Activated naive CD4-positive, alpha-beta T cell (primary cell): ENCODE measurements at places on chromosomes 2 and 18.

GRCh38 chr18:13452388-13452811 is 233.8 kb downstream of the LDLRAD4 start:
- no peak for DNase-seq

GRCh38 chr2:68352651-68353391 is 12.3 kb upstream of the PLEK start:
- DNase-seq, result no peak

DNA sequence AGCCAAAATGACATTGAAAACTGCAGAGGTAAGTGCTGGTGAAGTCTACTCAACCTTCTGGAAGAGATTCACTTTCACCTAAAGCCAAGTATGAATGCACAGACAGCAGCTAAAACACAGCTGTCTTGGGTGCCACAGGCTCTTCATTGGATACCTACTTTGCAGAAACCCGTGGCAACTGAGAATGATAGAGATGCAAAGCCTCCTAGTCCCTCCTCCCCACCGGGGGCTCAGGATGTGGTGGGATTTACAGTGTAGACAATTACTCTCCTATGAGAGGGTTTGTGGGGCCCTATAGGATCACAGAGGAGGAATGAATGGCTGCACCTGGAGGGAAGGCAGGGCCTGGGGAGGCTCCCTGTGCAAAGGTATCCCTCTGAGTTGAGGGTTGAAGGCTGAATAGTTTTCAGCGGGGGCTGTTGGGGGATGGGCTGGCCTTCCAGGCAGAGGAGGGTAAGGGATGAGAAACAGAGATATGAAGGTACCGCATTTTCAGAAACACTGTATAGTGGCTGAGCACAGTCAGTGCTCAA is 131.6 kb downstream of the RNF144A start:
- DNase-seq, result no peak

GRCh38 chr18:28760299-28760698 is 583.4 kb upstream of the CDH2 start:
- DNase-seq, result no peak

DNA sequence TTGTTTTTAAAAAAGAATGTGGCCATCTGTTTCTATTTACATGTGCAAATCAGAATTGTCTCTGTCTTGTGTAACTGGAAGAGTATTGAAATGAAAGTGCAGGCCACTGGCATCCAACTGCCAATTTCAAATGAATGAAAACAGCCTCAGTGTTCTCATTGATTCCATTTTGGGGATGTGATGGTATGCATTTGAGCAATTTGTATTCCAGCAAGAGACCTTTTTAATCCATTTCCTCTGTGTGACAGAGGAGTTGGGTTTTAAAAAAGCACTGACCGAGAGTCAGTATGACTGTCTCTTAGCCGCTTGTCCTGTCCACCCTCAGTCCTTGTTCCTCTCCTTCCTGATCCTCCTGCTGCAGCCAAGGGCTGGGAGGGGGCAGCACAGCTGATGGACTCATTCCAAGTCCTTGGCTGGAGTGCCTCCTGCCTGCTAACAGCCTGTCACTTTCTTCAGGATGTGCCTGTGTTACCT is 50.0 kb downstream of the ASAP2 start:
- DNase-seq, result no peak

GRCh38 chr2:169798397-169798717 is 314 bp upstream of the SSB start:
- DNase-seq, result no peak

DNA sequence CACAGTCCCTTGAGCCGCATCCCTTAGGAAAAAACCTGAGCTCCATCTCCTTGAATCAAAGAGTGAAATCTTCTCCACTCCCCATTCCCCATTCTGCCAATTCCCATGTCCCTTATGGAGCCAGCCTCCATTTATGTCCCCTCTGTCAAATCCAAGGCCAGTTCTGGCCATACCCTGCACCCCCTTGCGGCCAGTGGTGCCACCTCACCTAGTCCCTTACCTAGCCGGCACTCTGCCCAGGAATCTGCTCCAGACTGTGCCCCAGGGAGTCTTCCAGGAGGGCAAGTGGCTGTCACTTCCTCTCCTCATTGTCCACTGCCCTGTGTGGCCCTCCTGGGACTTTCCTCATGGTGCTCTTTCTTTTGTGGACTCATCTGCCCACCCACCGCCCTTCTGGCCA is 195.4 kb upstream of the RMP24 start:
- no peak for DNase-seq

- DNase-seq, result no peak
Observed at GRCh38 chr2:214775971-214776370, 33.5 kb downstream of the BARD1 start.

DNA sequence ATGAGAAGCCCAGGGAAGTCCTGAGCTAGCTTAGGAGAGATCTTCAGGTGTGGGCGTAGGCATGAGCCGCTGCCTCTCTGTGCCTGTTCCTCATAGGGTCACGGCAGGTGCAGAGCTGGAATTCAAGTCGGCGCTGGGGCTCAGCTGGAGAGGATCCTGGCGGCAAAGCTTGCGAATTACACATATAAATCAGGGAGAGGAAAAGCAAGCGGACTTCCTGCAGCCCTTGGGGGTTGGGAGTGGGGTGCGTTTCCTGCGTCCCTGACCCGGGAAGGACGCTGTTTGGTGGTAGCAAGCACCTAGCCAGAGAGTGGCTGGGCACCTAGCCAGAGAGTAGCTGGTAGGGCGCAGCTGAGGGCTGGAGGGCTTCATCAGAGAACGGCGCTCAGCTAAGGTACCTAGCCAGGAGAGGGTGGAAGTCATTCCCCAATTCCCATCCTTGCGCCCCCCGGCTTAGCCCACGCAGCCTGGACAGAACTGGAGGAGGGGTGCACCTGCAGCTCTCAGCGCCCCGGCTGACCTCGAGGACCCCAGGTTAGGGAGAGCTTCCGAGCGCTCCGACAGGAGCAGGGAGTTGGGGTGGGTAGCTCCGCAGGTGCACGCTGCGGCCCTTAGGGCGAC is 459 bp upstream of the EFR3B start:
- no peak for DNase-seq

- no peak for DNase-seq
Observed at GRCh38 chr2:190682168-190682567, 33.3 kb downstream of the NAB1 start.

DNA sequence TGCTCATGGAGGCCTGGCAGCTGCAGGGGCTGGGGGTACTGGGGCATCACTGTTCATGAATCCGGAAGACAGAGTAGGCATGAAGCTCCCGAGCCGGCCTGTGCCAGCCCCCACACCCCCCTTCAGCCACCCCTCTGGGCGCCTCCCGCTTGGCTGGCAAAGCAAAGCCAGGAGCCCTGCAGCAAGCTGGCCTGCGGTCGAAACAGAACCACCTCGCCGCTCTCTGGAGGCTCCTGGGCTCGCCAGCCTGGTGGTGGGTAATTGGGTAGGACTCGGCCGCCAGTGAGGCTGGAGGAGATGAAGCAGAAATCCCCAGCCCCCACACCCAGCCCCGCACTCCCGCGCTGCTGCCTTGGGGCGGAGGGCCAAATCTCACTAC is 70.9 kb upstream of the GPC1 start:
- DNase-seq, result no peak

GRCh38 chr2:68740400-68740914 is 5.8 kb downstream of the ARHGAP25 start:
- DNase-seq, result no peak

GRCh38 chr2:219060821-219061791 is at the start of gene IHH:
Gene IHH, minus strand, starts transcription at chr2:219060921. Its CDS starts 454 bp downstream, at chr2:219060467.
- DNase-seq, result no peak

GRCh38 chr2:217857624-217858506 is 144.9 kb downstream of the TNS1 start:
- no peak for DNase-seq

GRCh38 chr2:106147159-106147558 is 46.9 kb downstream of the UXS1 start:
- no peak for DNase-seq

DNA sequence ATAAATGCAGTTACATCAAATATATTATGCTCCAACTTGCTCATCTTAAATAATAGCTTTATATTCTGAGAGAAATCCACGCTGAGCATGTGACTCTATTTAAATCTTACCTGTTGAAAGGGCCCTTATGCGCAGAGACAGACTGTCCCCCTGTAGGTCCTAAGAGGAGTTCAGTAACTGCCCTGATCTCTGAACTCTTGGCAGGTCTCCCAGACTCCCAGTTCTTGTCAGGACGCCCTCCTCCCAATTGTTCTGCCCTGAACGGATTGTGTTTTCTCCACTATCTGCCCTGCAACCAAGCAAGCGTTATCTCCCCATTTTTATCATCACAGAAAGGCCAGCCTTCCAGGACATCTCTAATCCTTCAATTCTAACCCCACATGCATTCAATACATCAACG is 954.6 kb downstream of the TSN start:
- DNase-seq, result no peak

- no peak for DNase-seq
Observed at GRCh38 chr2:95323347-95324155, 26.4 kb downstream of the KCNIP3 start.
